CD4-positive, alpha-beta T cell treated with Interleukin-17A for 1 hour (primary cell): ENCODE measurements at places on chromosomes 3 and 15.
A peak's percentile ranks its signal among the peaks of the same experiment; 100 is the strongest.

DNA sequence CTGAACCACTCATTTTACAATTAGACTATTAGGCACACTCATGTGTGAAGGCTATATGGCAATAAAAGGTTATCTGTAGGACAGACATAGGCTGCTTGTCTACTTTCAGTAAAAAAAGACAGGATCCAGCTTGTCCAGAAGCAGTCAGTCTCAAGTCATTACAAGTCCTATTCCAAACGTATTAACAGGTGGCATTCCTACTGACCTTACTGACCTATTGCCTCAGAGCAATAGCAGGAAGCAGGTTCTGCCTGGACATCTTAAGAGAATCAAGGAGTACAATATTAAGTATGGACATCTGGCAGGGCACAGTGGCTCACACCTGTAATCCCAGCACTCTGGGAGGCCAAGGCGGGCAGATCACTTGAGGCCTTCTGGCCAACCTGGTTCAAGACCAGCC, 7.0 kb downstream of the CMTM6 start:
- no peak for DNase-seq

GRCh38 chr3:20696388-20697150, 510.6 kb upstream of the SGO1 start:
- DNase-seq, result no peak

DNA sequence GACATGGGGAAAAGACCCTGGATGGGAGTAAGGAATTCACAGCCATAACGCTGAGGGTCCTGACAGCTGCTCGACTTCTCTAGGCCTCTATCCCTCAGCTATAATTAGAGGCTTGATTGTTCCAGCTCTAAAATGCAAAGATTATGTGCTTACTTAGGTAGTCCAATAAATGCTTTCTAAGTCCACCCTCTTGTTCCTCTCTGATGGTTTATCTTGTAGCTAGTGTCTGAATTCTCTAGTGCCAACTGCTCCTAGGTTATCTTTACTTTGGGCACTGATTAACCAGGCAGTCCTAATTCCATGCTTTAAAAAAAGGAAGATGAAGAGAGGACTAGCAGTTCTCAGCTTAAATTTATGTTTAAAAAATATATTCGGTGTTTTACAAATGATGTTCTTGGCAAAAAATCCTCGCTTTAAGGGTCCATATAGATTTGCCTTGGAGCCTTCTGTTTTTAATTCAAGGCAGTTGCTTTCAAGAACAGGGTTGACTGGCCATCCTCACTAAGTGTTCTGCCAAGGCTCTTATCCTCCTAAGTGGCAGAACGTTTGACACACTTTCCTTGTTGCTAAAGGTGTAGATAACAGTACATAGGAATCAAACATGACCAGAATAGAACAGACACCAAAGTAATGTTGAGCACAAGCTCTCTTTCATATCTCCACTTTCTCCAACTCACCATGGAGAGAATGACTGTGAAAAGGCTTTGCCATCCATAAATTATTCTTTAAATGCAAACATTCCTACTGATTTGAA, 60.6 kb downstream of the THRB start:
- no peak for DNase-seq

- no peak for DNase-seq
Measured at GRCh38 chr15:31495281-31495680, 168.6 kb downstream of the KLF13 start.

- peak; percentile 36 for DNase-seq
Measured at GRCh38 chr3:87997298-87997697, 61.5 kb downstream of the CGGBP1 start.

DNA sequence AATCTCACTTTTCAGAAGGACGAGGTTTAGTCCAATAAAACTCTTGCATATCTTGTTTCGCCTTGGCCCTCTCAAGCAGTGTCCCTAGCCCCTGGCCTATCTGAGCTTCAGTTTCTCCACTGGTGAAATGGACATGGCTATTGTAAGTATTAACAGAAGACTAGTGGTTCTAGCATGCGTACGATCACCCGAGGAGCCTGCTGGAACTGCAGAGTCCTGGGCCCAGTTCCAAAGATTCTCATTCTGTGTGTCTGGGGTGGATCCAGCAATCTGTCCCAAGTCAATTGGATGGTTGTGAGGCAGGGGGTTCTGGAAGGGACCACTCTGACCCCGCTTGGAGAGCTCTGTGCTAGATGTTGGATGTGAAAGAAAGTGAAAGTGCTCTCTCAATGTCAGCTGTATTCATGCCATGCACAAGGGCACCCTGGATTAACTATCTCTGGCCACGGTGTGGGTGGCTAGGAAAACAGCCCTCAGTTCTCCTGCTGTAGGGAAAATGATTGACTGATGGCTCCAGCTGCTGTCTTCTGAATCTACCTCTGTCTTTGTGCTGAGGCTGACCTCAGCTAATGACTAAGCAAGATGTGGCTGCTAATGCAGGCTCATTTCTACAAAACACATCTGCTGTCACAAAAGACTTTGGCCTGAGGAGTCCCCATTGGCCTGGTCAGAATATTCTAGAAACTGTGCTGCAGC, 1.9 kb upstream of the PLA1A start:
- no peak for DNase-seq

- DNase-seq, result no peak
Measured at GRCh38 chr15:91429973-91430372, 329.9 kb downstream of the SV2B start.

GRCh38 chr3:16467393-16467792, 46.1 kb downstream of the RFTN1 start:
- peak; percentile 55 for DNase-seq

DNA sequence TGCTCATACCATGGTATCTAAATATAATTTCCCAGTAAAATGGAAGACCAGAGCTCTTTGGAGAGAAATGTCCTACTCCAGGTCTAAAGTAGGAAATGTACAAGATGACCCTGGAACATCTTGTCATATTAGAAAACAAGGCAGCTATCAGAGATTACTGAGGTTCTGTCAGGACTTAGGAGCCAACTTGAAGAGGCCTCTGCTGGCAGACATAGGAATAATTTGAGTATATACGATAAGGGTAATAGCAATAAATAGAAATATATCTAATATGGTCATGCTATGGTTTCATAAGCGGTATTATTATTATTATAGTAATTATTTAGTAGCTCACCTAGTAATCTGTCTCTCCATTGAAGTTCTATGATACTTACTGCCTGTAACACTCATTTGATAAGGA, 224.2 kb downstream of the SOX2 start:
- no peak for DNase-seq
